ENCODE measurements at places on chromosomes 16 and 17. TPM values are rescaled to one million over a fixed set of nuclear protein-coding genes. Genes with fewer than 3 reads are reported as not detected.
A peak's percentile ranks its signal among the peaks of the same experiment; 100 is the strongest.

DNA sequence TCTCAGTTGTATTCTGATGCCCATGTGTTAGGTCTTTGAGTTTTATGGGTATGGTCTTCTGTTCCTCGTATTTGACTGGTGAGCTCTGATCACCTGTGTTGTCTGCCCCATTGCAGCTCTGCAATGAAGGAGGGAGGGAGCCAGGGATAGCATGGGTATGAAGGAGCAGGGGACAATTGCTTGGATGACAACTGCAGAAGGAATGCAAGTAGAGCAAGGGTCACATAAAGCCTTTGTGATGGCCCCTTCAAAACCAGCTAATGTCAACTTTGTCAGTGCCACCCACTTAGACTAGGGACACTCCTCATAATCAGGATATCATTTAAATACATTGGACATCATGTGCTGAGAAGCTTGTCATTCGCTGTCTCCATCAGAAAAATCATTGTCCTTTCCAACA lies 152.7 kb upstream of the MAF start:
- no peak for DNase-seq

DNA sequence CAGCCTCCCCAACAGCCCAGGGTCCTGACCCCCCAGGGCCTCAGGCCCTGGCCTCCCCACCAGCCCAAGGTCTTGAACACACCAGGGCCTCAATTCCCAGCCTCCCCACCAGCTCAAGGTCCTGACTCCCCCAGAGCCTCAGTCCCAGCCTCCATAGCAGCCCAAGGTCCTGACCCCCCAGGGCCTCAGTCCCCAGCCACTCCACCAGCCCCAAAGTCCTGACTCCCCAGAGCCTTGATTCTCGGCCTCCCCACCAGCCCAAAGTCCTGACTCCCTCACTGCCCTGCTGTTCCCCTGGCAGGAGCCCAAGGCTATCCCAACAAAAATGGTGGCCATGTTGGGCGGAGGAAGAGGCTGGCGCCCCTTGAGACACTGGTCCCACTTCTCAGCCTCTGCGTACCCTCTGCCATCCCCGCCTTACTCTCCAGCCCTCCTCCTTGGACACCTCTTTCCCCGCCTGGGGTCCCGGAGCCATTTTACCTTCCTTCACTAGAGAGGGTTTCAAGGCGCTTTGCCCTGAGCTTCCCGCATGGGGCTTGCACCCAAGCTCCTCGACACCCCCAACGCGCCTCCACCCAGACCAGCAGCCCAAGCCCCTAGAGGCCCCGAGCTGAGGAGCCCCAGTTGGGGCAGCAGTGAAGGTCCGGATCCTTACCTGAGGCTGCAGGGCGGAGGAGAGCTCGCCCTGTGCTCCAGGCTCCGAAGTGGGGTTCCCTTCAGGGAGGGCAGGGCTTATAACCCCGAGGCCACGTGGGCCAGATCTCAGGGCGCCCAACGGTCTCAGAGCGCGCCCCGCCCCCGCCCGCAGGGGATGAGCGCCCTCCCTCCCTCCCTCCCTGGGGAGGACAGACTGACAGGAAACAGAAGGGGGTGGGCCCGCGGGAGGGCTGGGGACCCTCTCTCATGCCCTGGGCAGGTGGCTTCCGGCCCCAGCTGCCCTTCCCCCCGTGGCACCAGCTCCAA lies 3.5 kb upstream of the TSPOAP1 start:
- peak; percentile 8 for DNase-seq

DNA sequence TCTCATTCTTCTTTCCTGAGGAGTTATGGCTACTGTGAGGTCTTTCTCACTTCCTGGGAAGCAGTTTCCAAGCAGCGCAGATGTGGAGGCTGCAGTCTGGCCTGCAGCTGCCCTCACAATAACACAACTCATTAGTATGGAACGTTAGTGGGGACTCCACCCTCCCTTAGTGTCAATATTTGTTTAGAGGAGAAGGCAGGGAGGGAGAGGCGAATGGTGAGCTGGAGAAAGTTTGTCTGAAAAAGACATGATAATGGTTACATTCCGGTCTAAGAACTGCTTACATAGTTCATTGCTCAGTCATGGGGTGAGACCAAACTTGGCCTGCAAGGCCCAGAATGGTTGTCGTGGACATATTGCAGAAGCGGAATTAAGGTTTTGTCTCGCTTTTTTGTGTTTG lies 170.2 kb downstream of the HS3ST3B1 start:
- no peak for DNase-seq

- DNase-seq = no peak
Observed at GRCh38 chr16:56847173-56847910, 17.7 kb upstream of the SLC12A3 start.

- DNase-seq = no peak
Observed at GRCh38 chr17:79047923-79048825, 24.2 kb downstream of the C1QTNF1 start.

- DNase-seq = no peak
Observed at GRCh38 chr17:17328251-17328650, 25.1 kb downstream of the NT5M start.

- no peak for DNase-seq
Observed at GRCh38 chr16:26733710-26734109, 333.0 kb upstream of the C16orf82 start.

- DNase-seq = no peak
Observed at GRCh38 chr17:76878568-76878967, 10.4 kb downstream of the MGAT5B start.

DNA sequence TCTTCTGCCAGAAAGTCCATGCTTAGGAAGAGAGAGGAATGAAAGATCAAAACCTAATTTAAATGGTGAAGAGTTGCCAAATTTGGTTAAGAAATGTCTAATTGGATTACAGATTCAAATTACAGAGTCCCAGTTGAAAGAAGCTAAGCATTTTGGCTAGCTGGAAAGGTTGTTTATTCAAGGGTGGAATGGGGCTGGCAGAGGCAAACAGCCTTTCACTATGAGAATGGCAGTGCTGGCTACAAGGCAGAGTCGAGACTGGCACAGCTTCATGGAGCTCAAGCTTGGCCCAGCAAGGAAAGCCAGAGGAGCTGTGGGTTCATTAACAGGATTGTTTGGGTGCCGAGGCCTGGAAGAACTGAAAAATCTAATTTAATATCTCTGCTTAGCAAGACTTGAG lies 13.6 kb downstream of the MAP3K3 start:
- DNase-seq = no peak

GRCh38 chr16:85836706-85837582 lies 37.4 kb downstream of the COX4I1 start:
- no peak for DNase-seq

- DNase-seq = no peak
Observed at GRCh38 chr17:2181206-2181896, 122.2 kb downstream of the SMG6 start.

- no peak for DNase-seq
Observed at GRCh38 chr16:61611847-61612491, 424.3 kb downstream of the CDH8 start.

DNA sequence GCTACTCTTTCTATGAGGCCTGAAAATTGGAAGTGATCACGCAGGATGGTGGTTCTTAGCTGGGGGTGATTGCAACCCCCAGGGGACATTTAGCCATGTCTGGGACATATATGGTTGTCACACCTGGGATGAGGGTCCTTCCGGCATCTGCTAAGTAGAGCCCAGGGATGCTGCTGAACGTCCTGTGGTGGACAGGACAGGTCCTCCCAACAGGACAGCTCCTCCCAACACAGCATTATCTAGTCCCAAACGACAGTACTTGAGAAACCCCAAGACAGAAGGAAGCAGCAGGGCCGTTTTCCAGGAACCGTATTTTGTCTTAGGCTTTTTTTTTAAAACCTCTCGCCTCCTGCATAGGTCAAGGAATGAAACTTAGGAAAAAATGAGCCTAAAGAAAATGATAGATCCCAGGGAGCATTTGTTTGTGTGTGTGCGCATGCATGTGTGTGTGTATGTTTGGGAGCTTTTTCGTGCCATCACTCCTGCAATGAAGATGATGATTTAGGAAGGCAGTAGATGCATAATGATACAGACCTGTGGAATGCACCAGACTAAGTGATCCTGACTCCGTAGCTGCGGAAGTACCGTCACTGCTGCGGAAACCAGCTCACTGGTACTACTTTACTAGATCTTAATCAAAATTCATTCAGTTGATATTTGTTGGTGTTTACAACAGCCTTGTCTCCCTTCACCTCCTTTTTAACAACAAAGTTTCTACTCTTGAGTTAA lies 118.2 kb downstream of the SNX29 start:
- DNase-seq = no peak

GRCh38 chr16:68732042-68732680 lies 4.9 kb upstream of the CDH1 start:
- DNase-seq = peak; percentile 58

GRCh38 chr16:30927789-30928378 lies 4.5 kb downstream of the FBXL19 start:
- peak; percentile 85 for DNase-seq

DNA sequence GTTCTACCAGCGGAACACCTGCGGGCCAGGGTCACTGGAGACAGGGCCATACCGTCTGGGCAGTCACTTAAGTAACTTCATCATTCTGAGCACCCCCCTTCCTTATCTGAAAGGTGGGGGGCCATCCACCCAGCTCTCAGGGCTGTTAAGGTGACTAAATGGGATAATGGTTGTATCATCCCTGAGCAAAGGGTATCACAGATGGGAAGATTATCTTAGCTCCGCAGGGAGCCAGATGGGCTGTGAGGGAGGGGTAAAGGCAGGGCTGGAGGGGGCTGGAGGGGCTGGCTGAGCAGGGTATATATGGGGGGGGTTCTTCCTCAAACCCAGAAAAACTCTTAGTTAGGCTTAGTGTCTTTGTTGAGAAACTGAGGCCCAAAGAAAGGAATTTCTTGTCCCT lies 2.9 kb upstream of the CACNA1G start:
- no peak for DNase-seq

DNA sequence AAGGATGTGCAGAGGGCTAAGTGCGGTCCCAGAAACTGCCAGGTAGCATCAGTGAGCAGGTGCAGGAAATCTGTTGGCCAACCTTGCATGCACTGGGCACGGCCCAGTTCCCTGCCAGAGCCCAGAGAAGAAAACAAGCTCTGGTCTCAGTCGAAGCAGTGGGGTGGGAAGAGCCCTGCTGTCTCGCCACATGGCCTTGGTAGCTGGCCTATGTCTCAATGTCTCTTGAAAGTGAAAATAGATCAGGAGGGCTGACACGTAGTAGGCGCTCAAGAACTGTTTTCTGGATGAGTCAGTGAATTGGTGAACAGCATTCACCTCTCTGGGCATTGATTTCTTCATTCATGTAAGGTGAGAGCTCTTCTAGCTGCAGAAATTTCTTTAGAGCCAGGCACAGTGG lies 90.4 kb downstream of the MARF1 start:
- DNase-seq = no peak

GRCh38 chr17:64617125-64617780 lies 44.9 kb downstream of the SMURF2 start:
- DNase-seq = no peak

DNA sequence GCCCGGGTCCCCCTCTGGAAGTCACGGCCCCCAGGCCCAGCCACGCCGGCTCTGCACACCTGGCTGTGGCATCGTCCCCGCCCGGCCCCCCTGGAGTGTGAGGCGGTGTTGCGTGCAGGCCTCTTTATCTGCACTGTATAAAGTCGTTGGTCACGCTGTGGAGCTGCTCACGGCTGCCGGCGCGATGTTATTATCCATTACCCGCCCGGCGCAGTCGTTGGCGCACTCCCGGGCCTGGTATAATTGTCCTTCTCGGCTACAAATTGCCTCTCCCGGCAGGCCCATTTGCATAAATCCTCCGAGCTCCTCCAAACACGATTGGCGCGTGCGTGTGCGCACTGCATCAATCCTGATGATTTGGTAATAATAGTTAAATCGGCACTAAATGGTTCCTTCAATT lies 57.8 kb downstream of the BAHCC1 start:
- no peak for DNase-seq

- DNase-seq = no peak
Observed at GRCh38 chr17:48600244-48601098, 4.3 kb downstream of the HOXB6 start.

DNA sequence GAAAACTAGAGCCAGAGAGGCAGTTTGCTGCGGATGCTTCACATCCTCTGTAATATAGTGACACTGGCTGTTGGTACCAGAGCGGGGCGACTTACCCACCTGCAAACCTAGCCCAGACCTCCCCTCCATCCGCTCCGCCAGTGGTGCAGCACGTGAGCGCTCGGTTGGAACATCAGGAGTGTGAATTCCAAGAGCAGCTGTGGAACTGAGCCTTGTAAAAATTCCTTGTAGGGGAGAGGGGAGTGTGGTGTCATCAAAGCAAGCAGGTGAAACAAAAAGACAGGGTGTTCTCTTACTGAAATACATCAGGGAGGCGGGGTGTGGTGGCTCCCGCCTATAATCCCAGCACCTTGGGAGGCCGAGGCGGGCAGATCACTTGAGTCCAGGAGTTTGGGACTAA lies 51.3 kb downstream of the CCDC42 start:
- no peak for DNase-seq

- no peak for DNase-seq
Observed at GRCh38 chr17:27460196-27460725, 4.0 kb downstream of the KSR1 start.

DNA sequence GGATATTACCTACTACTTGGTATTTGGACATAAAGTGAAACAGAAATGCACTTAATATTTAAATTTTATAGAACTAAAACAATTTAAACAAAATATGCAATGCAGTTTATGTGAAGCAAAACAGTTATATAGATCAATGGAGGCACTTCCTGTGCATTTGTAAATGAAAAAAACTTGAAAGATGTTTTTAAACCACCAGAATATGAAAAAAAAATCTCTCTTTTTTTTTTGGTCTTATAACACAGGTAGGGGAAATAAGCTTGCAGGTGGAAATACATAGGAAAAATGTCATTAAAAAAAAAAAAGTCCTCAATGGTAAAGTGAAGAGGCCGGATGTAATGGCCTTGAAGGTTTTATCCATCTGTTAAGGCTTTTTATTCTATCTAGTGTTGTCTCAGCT lies 180.3 kb upstream of the AXIN2 start:
- no peak for DNase-seq

DNA sequence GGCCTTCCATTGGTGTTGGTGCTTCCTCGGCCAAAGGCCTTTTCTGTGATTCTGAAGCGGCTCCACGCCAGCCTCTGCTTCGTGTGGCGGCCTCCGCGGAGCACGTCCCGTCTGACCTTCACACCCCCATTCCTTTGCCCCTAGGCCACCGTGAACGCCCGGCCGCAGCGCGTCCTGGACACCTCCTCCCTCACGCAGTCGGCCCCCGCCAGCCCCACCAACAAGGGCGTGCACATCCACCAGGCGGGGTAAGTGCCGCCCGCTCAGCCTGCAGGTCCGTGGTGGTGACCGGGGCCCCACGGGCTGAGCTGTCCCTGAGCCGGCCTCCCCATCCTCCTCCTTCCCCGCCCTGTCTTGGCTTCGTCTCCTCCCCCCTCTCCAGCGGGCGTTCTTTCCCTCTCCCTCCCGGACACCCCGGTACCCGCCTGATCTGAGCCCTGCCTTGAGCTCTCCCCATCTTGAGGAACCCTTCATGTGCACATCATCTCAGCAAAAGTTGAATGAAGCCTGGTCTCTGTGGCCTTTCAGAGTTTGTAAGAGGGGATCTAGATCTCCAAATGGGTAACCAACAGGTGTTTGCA lies 69.0 kb upstream of the CHMP6 start:
- no peak for DNase-seq

GRCh38 chr17:9488556-9488955 lies 87.1 kb downstream of the STX8 start:
- no peak for DNase-seq

GRCh38 chr16:55351936-55352335 lies 27.9 kb downstream of the IRX6 start:
- no peak for DNase-seq

- no peak for DNase-seq
Observed at GRCh38 chr16:85149776-85150175, 37.5 kb upstream of the CIBAR2 start.

The SDR42E2 gene
- 0.13 TPM for total RNA-seq

The BICDL2 gene
- 28.2 TPM for total RNA-seq

The ASPA gene
- total RNA-seq = not detected

The PTRH2 gene
- total RNA-seq = 30.5 TPM

The TSR3 gene
- 66.3 TPM for total RNA-seq

The HERPUD1 gene
- total RNA-seq = 21.7 TPM
